ENCODE measurements at places on chromosomes 13 and 19.

- no peak for ATAC-seq
Observed at GRCh38 chr19:1765232-1765903, 12.1 kb downstream of the ONECUT3 start.

DNA sequence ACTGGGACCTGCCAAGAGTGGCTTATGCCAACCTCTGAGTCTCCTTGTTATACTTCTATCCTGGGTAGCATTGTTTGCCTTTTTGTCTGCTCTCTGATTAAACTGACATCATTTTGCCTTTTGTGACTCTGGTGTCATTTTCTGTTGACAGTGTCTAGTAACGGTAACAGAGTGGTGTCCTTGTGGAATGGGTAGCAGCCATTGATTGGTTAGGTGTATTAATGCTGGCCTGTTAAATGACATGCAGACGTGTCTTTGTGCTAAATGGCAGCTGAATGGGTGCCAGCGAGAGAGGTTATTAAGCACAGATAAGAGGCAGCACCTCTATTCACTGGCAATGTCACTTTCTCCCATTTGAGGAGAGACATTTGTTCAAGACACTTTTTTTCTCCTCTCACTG, 1289.4 kb downstream of the PCDH9 start:
- no peak for ATAC-seq

DNA sequence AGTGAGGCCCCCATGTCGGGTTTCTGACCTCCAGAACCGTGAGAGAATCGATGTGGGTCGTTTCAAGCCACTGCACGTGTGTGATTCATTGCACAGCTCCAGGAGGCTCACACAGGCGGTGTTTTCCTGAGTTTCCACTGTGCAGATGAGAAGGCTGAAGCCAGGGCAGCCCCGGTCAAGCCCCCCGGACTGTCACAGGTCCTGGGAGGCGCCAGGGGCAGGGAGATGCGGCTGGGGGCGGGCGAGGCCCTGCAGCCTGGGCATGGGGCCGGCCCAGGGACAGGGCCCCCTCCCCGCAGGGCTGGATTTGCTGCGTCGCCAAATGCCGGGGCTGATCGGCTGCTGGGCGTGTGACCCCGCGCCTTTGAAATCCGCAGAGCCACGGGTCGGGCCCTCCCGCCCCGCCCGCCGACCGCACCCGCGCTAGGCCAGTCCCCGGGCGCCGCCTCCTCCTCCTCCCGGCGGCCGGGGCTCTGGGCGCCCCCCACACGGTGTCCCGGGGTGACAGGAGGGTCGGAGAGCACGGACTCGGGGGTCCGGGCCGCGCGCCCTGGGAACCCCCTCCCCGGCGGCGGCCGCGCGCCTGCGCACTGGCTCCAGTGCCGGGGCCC, 9.9 kb upstream of the MKNK2 start:
- ATAC-seq = peak; percentile 54

DNA sequence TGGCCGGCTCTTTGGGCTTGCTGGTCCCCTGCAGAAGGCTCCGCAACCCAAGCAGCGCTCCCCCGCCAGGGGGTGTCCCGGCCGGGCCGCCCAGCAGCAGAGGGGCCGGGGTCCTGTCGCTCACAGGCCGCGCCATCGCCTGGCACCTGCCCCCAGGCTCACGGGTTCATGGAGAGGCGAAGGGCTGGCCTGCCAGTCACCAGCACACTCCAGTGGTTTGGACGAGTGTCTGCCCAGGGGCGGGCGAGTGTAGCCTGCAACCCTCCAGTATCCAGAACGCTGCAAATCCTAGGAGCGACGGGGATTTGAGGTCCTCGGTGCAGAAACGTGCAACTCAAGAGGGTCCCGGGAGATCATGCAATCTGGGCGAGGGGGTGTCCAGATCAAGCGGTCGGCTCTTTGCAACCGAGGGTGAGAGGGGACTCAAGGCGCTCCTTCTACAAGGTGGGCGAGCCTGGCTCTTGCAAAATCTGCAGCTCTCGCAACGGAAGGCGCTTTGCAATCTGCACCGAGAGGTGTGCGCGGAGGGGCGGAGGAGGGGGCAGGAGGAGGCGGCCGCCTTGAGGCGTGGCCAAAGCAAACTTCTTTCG, at the start of gene DBP:
TSS of gene DBP (minus strand) at position 521 of the 590 bp plus-strand sequence. CDS start at position 136, 385 bp downstream.
- ATAC-seq = peak; percentile 27
